ENCODE measurements at places on chromosomes 4 and X.

DNA sequence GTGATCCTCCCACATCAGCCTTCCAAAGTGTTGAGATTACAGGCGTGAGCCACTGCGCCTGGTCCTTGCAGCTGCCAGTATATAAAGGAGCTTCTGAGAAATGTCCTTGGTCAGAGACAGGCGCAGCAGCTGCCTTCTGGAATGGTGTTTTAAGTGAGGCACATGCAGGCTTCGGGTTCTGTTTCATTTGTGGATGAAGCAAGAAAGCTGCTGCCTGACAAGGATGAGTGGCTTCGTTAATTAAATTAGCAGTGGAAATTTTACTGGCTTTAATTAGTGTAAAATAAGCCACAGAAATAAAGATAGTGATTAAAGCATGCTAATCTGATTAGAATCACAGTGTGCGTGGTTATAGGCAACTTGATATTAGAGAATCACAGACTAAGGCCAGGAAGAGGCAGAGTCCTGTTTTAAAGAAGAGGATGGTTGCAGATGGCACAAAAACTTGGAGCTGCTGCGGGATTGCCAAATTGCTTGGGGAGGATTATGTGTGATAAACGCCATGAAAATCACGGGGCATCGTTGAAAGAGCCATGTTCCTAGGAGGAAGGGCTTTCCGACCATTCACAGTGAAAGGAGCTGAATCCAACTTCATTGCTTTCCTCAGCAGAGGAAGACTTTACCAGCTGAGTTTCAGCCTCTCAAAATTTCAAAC, 348.4 kb upstream of the FAT1 start:
- no peak for DNase-seq

GRCh38 chr4:151729731-151730559, 30.9 kb downstream of the GATB start:
- no peak for DNase-seq

DNA sequence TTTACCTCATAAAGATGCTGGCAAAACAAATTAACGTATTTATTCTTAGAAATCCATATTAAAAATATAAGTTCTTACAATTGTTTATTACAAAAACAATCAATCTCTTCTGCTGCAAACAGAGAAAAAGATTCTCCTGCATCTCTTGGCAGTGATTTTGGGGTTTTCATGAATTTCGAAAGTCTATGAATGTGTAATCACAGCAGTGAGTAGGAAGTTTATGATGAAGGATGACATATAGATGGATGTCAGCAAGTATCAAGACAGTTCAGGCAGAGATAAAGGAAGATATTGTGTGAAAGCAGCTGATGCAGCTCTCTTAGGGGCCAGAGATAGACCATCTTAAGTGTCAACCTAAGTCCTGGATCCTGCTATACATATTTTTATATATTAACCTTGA, 196.9 kb upstream of the BANK1 start:
- DNase-seq, result no peak

DNA sequence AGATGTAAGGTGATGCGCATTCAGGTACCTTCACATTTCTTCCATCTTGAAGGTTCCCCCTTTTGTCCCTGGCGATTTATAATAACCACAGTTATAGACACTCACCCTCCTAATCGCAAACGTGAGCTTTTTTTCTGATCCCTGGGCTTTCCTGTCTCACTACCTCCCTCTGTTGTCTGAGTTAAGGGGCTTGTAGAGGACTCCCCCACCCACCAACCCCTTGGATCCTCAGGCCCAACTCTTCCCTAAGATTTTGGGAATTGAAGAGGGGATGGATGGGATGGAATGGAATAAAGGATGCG, 1.4 kb downstream of the CNKSR2 start:
- no peak for DNase-seq

DNA sequence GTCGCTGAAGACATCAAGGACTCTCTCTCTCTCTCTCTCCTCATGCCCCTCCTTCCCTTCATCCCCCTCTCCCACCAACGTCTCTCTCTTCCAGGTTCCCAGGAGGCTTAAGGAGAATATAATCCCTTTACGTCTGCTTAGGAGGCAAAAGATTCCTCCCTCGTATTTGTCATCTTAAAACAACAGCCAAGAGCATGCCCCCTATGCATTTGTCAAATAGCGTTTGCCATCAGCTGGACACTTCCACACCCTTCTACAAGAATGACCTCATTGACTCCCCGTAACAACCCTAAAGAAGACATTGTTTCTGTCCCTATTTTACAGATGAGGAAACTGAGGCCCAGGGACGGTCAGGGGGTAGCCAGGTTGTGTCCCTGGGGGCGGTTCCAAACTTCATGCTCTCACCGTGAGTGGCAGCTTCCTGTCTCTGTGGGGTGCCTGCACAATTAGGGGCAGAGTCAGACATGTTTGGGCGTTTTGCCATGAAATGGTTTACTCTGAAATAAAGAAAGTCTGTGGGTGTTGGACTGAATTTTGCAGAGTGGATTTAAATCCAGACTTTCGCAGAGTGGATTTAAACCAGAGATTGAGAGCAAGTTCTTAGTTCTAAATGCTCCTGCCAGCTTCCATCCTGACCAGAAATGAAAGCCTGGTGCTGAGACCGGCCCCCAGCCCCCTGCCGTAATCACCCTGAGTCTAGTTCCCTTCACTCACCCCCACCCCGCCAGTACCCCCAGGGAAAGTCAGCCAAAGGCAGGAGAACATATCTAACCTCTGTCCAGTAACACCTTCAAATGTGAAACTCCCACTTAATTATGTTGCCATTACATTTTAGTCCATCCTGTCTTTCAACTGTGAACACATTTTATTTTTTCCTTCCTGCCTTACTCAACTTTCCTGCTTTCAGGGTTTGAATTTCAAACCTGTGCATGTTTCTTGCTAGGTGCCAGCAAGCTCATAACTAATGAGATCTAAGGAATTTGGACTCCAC, 44.3 kb upstream of the TBL1X start:
- no peak for DNase-seq

GRCh38 chr4:106875340-106875739, 160.8 kb downstream of the DKK2 start:
- DNase-seq, result no peak

DNA sequence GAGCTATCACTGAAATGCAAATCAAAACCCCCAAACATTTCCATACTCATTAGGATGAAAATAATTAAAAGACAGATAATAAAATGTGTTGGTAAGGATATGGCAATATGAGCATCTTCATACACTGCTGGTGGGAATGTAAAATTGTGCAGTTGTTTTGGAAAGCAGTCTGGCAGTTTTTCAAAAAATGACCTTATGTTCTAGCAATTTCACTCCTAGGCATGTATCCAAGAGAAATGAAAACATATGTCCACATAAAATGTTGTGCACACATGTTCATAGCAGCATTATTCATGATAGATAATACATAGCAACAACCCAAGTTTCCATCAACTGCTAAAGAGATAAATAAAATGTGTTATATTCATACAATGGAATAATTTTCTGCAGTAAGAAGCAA, 14.8 kb upstream of the GPRASP2 start:
- no peak for DNase-seq

DNA sequence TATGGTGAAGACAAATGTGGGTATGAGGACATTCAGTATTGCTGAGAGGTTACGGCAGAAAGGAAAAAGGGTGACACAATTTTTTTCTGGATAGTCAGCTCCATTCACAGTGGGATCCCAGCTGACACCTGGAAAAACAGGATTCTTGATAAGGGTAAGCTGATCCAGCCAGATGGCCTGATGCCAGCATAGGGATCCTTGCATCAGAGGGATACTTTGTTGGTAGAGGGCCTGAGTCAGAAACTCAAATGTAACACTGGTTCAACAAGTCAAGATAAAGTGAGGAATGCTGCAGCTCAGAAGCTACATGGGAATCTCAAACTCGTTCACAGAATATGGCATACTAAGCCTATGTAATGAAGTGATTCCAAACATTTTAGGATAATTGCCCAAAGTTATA, 726.7 kb downstream of the C4orf33 start:
- DNase-seq, result no peak

DNA sequence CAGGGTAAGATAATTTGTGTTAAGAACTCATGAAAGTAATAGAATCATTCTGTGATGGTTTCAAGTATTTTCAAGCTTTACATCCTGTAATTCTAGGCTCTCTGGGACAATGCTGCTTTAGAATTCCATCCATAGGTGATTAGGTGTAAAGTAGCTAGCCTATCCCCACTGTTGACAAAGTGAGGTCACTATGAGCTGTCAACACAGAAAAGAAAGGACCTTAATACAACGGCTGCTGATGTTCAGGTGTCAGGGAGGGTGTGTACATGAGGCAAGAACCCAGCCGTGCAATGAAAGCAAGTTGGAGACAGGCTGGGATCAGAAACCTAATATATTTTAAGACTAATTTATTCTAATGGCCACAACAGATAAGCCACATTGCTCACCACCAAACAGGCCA, 36.8 kb upstream of the SH3RF1 start:
- no peak for DNase-seq

- DNase-seq, result no peak
Observed at GRCh38 chrX:37640142-37640541, 45.4 kb upstream of the XK start.

- no peak for DNase-seq
Observed at GRCh38 chr4:144787365-144788258, 141.7 kb downstream of the HHIP start.

GRCh38 chr4:151676301-151676700, 84.5 kb downstream of the GATB start:
- no peak for DNase-seq

GRCh38 chr4:152294331-152294730, 241.6 kb downstream of the FBXW7 start:
- DNase-seq, result no peak

DNA sequence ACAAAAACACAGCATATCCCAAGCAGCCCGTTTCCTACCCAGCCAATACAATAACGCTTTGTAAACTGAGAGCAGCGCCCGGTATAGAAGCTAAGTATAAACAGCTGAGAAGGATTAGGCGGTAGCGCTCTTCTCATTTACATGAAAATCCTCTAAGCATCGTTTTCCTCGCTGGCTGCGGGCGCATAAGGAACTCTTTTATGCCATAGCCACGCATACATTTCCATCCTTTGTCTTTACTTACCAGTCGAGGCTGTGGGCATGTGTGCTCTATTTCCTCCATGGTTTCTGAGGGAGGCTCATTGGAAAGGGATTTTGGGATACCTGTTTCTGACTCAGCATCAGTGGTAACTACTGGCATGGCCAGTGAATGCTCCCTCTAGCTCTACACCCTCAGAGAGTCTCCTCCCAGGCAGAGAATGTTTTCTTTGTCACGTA, 383 bp downstream of the PCYT1B start:
- no peak for DNase-seq

DNA sequence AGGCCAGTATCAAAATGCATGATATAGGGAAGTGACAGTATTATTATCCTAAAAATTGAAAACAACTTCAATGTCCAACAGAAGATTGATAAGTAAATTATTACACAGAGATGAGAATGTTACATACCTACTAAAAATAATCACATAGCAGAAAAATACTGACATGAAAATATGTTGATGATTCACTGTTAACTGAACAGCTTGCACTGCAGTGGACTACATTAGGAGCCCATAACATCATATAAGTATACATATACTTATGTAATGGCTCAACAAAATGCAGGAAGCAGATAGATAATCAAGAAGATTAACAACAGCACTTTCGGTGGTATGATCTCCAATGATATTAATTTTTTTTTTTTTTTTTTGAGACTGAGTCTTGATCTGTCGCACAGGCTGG, 7.1 kb downstream of the CLOCK start:
- no peak for DNase-seq

- DNase-seq, result no peak
Observed at GRCh38 chrX:136171420-136171819, 24.1 kb downstream of the FHL1 start.

DNA sequence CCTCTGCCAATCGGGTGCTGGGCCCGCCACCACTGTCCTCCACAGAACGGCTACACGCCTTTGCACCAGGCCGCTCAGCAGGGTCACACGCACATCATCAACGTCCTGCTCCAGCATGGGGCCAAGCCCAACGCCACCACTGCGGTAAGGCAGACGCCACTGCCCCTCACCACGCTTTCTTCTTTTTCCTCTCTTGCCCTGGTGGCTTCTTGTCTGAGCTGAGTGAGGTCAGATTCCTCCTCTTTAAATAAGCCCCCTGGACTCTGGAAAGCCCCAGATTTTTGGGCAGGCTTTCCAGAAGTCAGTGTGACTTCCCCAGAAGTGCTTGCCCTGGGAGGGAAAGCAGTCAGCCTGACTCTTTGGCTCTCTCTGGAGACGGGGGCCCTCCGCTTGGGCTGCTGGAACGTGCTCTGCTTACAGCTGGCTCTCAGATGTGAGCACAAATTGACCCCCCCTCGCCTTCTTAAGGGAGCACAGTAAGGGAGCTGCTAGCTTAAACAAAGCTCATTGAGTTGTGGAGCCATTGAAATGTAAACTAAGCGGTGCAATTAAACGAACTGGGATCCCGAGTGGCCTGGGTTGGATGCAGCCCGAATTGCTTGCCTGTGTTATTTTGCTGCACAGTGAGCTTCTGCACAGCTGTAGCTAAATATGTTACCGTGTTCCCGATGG, 243.1 kb downstream of the ANK2 start:
- DNase-seq, result no peak

DNA sequence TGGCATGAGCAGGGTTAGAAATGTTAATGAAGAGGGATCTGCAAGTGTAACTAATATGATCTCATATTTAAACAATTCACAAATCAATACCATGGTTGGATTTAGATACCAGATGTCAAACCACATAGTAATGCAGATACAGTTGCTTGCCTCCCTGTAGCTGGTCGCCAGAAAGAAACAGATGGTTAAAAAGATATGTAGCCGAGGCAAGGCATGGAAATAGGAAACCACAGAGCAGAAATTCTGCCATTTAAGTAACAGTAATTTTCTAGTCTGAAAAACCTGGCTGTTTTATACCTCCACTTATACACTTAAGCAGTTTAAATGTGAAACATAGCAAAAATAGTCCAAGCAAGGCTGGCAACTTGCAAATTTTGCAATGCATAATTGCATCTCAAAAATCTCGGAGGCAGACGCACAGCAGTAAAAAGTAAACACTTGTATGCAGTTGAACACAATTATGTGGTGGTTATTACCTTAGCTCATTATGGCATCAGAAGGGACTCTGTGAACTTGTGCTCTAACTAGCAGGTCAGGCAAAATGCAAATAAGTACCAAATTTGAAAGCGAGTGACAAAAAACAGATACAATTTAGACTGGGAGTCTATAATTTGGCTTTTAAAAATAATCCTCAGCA, 126.8 kb downstream of the NAA11 start:
- no peak for DNase-seq

Measured in ureter (tissue), 1 donor.